Mesendoderm (in vitro differentiated cells): ENCODE measurements at places on chromosomes 5 and 9.

DNA sequence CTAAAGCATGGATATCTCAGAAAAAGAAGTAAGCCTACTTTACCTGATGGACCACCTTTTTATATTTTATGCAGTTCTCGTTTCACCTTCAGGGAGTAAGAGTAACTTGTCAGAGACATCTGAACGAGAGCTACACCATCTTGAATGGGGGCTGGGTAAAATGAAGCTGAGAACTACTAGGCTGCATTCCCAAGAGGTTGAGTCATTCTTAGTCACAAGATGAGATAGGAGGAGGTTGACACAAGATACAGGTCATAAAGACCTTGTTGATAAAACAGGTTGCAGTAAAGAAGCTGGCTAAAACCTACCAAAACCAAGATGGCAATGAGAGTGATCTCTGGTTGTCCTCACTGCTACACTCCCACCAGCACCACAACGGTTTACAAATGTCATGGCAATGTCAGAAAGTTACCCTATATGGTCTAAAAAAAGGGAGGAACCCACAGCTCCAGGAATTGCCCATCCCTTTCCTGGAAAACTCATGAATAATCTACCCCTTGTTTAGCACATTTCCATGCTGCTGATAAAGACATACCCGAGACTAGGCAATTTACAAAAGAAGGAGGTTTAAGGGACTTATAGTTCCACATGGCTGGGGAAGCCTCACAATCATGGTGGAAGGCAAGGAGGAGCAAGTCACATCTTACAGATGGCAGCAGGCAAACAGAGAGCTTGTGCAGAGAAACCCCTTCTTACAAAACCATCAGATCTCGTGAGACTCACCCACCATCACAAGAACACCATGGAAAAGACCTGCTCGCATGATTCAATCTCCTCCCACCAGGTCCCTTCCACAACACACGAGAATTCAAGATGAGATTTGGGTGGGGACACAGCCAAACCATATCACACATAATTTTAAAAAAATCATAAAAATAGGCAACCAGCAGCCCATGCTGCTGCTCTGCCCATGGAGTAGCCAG is 62.5 kb downstream of the GIN1 start:
- DNase-seq = peak; percentile 89
- no peak overlapping the region for H3K27ac ChIP-seq

- H3K4me1 ChIP-seq = no peaks in the 10 kb centered on the region
- DNase-seq = no peak
- no peak overlapping the region for H3K4me3 ChIP-seq
Measured at GRCh38 chr5:157331807-157332206, 65.9 kb downstream of the CYFIP2 start.

DNA sequence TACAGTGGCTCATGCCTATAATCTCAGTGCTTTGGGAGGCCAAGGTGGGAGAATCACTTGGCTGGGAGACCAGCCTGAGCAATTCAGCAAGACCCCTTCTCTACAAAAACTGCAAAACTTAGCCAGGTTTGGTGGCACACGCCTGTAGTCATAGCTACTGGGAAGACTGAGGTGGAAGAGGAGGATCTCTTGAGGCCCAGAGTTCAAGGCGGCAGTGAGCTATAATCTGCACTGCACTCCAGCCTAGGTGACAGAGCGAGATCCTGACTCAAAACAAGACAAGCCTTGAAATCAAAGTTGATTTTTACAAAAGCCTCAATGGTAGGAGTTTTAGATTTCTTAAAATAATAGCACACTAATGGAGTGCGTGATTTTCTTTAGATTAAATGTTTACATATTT is 14.6 kb downstream of the UBE2D2 start:
- no peaks in the 10 kb centered on the region for H3K27me3 ChIP-seq
- no peak overlapping the region for H3K27ac ChIP-seq
- no peaks in the 10 kb centered on the region for H3K4me1 ChIP-seq
- H3K4me3 ChIP-seq = no peak overlapping the region
- DNase-seq = no peak

DNA sequence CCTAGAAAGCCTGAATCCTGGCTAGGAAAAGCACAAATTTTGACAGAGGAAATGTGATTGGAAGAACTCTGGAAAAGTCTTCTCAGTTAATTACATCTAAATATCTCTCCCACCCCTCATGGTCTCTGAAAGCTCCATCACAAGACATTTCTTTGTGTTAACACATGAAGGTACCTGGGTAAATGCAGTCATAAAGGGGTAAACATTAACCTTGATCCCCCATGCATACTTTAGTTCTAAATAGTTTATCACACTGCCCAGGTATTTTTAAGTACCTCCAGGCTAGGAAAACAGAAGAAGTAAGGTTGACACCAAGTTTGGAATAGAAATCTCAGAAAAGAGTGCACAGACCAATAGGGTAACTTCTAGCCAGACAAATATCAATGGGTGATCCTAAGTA is 334.5 kb downstream of the PIK3R1 start:
- no peak overlapping the region for H3K27ac ChIP-seq
- no peaks in the 10 kb centered on the region for H3K36me3 ChIP-seq
- no peak overlapping the region for H3K4me3 ChIP-seq
- no peak for DNase-seq
- no peaks in the 10 kb centered on the region for H3K27me3 ChIP-seq

DNA sequence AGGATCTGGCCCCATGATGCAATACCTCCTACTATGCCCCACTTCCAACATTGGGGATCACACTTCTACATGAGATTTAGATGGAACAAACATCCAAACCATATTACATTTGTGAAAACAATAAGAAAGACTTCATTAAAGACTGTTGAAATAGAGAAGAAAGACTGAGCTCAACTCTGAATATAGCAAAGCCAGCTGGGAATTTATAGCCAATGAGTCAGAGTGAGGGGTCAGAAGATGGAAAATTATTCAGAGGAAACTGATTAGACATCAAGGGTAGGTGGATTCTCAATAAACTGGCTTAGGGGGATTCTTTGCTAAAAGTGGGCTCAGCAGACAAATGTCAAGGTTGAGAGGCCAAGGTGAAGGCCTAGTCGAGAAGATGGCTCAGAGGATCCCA is 25.6 kb downstream of the BTF3 start:
- no peak overlapping the region for H3K27ac ChIP-seq
- H3K4me3 ChIP-seq = no peak overlapping the region
- no peaks in the 10 kb centered on the region for H3K27me3 ChIP-seq

DNA sequence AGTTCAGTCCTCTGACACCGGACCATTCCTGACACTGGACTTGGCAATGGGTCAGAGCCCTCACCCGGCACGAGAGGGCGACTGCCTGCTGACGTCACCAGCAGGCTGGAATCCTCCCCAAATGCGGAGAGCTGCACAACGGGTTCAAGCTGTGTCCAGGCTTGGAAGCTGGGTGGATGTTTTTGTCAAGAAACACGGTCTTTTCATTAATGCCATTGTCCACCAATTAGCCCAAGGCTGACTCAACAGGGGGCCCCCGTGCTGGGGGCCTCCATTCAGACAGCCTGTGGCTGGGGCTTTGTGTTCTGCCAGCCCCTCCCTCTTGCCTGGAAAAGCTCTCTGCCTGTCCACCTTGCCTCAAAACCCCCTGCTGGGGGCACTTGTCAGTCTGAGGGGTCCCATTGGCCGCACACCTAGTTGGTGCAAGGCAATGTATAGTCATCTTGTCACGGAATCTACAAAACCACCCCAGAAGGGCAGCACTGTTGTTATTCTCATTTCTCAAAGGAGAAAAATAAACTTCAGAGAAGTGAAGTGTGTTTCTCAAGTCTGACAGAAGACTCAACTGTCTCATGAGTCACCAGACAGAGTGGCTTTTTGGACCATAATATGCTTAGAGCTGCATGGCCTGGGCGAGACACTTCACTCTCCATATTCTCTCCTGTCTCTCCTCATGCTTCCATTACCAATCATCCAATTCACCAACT is 24.6 kb downstream of the NDUFA8 start:
- peaks cover 8% of the 10 kb centered on the region for H3K4me1 ChIP-seq
- H3K27ac ChIP-seq = no peak overlapping the region
- DNase-seq = peak; percentile 41
- no peak overlapping the region for H3K4me3 ChIP-seq

DNA sequence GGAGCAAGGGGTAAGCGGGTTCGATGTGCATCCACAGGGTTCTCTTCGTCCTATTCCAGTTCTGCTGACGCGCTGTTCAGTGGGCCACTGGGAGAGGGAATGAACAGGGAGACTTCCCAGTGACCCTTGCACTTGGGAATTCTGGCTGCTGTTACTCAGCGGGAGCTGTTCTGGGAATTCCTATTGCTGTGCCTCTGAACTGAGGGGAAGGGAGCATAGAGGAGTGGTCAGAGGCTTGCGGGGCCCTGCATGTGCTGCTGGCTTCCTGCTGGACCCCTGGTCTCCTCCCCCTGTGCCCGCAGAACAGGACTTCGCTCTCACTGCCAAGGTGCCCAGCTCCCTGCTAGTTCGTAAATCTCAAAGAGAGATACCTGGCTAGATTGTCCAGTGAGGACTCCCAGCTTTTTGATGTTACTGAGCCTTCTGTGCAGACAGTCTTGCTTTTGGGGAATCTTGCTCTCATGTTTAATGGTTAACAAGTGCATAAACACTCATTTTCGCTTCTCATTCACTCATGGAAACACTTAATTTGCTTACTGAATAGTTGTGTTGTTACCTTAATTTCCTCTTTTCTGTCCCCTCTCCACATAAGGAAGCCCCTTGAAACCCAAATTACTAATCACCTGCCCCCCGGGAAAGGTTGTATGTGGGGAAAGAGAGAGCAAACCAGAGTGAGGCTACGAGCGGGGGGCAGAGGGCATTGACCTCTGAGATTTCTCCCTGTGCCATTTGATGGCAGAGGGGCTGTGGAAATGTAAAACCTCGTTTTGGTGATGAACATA is 5.9 kb downstream of the TRIO start:
- H3K36me3 ChIP-seq = no peaks in the 10 kb centered on the region
- no peak overlapping the region for H3K27ac ChIP-seq
- no peak overlapping the region for H3K4me3 ChIP-seq

GRCh38 chr9:15509931-15510788 is 610 bp downstream of the PSIP1 start:
- H3K36me3 ChIP-seq = peaks cover 2% of the 10 kb centered on the region
- H3K27ac ChIP-seq = peak overlapping the region; percentile 97
- H3K4me1 ChIP-seq = peaks cover 10% of the 10 kb centered on the region
- H3K4me3 ChIP-seq = peak overlapping the region; percentile 74
- DNase-seq = peak; percentile 73
- H3K27me3 ChIP-seq = no peaks in the 10 kb centered on the region

- H3K27me3 ChIP-seq = no peaks in the 10 kb centered on the region
- no peak overlapping the region for H3K27ac ChIP-seq
- H3K4me1 ChIP-seq = no peaks in the 10 kb centered on the region
Measured at GRCh38 chr5:31048282-31049270, 144.9 kb upstream of the CDH6 start.

GRCh38 chr5:97600486-97600885 is 417.4 kb upstream of the RIOK2 start:
- no peak overlapping the region for H3K4me3 ChIP-seq
- no peak overlapping the region for H3K27ac ChIP-seq
- no peak for DNase-seq
- no peaks in the 10 kb centered on the region for H3K36me3 ChIP-seq
- no peaks in the 10 kb centered on the region for H3K27me3 ChIP-seq

DNA sequence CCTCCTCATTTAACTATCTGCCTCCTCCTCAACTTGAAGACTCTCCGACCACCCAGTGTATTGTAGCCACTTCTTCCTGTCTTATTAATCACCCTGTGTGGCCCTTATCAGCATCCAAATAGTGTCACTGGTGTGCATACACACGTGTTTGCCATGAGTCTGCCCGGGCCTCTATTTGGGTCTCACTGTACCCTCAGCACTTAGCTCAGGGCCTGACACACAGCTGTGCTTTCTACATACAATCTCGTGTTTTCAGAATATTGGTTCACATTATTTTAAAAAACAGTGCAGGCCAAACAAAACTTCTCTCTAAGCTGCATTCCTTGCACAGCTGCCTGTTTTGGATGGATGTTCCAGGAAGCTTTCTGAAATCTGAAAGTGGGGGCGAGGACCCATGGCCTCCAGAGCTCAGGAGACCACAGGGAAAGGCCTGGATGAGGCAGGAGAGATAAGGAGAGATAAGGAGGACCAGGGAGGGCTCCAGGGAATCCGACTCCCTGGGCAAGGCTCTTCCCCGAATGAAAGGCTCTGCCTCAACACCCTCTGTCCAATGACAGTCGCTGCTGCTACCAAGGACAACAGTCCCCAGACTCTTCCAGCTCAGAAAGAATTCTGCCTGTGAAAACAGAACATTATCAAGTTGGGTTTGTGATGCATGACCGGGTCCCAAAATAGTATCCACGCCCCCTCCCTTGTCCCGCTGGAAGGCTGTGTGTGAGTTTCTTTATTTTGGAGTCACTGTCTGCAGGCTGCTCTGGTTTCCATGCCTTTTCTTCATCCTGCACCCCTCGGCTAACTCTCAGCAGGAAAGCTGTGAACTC is 255.6 kb downstream of the NSG2 start:
- no peak overlapping the region for H3K27ac ChIP-seq
- peaks cover 8% of the 10 kb centered on the region for H3K4me1 ChIP-seq
- no peaks in the 10 kb centered on the region for H3K36me3 ChIP-seq
- no peaks in the 10 kb centered on the region for H3K27me3 ChIP-seq
- DNase-seq = peak; percentile 83
- no peak overlapping the region for H3K4me3 ChIP-seq

GRCh38 chr5:118692811-118693342 is 295.5 kb downstream of the DTWD2 start:
- H3K27ac ChIP-seq = no peak overlapping the region
- H3K36me3 ChIP-seq = no peaks in the 10 kb centered on the region
- no peaks in the 10 kb centered on the region for H3K4me1 ChIP-seq
- H3K27me3 ChIP-seq = no peaks in the 10 kb centered on the region
- DNase-seq = peak; percentile 75

GRCh38 chr5:160001457-160001856 is 7.5 kb upstream of the TTC1 start:
- H3K27ac ChIP-seq = no peak overlapping the region
- no peaks in the 10 kb centered on the region for H3K27me3 ChIP-seq
- H3K36me3 ChIP-seq = no peaks in the 10 kb centered on the region
- DNase-seq = no peak

DNA sequence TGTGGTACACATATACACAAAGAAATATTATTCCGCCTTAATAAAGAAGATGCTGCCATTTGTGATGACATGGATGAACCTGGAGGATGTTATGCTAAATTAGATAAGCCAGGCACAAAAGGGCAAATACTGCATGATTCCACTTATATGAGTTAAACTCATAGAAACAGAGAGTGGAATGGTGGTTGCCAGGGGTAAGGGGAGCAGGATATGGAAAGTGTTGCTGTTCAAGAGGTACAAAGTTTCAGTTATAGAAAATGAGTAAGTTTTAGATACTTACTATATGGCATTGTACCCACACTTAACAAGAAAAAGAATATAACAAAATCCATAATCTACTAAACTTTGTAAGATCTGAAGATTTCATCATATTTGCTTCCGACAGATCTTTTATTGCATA is 252.2 kb downstream of the SYK start:
- H3K4me1 ChIP-seq = no peaks in the 10 kb centered on the region
- no peak for DNase-seq
- no peaks in the 10 kb centered on the region for H3K27me3 ChIP-seq
- H3K36me3 ChIP-seq = no peaks in the 10 kb centered on the region
